ENCODE measurements at places on chromosomes 2 and 18.

DNA sequence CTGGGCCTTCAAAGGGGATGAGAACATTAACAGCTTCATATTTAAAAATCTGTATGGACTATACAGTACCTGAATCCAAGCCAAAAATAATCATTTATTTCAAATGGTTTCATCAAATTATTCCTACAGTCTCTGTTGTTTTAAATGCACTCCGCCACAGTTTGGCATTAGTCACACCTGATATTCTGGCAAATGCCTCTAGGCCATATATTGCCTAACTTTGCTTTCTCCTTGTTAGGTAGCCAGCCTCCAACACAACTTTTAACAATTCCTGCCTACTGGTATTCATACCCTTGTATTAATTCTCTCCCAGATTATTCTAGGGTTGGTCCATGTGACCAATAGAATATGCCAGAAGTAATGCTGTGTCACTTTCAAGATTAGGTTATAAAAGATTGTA, 146.6 kb upstream of the FANCL start:
- no peak for DNase-seq

DNA sequence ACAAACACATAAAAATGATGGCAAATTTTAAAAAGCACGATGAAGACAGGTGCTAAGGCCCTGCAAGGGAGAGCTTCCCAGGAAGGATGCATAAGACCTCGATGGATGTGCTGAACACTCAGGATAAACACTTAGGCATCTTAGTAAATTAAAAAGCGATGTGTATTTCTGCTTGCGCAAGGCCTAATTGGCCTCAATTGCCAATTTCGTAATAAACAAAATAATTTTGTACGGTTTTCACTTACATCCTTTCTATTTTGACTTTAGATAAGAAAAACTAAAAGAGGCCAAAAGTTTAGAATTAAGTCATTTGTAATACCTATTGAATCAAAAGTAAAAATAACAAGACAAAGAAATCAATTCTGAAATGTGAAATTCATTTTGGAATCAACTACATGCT, 189.1 kb downstream of the TCF4 start:
- DNase-seq, result no peak

- DNase-seq, result peak; percentile 19
Measured at GRCh38 chr2:96977631-96978195, 8.7 kb downstream of the FAM178B start.

DNA sequence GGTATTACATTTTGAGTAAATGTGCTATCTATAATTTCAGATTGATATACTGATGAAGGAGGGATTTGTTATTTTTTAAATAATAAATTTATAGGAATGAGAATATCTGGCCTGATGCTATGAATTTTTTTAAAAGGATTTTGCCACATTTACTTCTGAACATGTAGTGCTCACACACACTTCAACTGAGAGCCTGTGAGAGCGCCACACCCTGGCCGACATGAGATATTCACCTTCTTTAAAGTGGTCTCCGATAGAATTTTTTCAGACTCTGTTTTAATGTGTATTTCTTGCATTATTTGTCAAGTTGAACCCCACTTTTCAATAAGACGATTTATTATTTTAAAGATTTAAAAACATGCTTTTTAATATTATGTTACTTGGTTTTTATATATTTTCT, 813.3 kb downstream of the DCC start:
- no peak for DNase-seq

DNA sequence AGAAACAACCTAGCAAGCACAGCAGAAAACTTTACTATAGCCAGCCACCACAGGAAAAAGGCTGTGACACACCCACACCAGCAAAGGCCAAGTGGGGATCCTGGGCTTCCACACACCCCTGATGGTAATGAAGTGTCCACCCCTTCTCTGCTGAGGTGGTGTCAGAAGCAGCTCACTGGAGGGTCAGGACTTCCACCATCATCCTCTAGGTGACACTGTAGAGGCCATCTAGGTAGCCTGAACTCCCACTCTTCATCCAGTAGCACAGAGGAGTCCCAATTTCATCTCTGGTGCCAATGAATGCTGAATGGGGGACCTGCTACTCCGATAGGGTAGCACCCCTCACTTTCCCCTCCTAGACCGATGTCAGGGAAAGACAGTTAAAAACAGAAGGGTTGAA, 1544.4 kb downstream of the LRP1B start:
- no peak for DNase-seq

DNA sequence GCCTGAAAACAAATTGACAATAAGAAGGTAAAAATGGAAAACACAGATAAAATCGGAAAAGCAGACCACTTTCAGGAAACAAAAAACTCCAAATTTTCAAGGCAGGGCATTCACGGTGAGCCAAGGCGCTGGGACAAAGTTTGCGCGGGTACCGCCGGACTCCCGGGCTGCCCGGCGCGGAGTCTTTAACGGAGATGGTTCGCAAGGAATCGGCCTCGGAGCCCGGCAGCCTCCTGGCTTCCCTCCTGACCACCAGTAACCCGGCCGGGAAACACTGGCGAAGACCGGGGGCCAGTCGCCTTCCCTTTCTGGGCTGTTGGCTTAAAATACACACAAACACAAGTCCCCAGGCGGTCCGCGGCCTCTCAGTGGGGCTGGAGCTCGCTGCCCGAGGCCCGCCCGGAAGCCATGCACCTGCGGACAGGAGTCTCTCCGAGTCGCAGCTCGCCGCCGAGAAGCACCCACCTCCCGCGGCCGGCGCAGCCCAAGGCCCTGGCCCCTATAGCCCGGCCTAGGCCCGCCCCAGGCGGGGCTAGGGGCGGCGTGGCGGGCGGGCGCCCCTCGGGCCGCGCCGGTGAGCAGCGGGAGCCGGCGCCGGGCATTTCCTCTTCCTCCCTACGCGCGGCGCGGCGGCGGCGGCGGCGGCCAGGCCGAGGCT, 622 bp upstream of the KCMF1 start:
- DNase-seq, result no peak

GRCh38 chr2:3195641-3196476, 181.8 kb downstream of the EIPR1 start:
- no peak for DNase-seq

GRCh38 chr2:209331291-209331844, 92.5 kb upstream of the MAP2 start:
- no peak for DNase-seq

DNA sequence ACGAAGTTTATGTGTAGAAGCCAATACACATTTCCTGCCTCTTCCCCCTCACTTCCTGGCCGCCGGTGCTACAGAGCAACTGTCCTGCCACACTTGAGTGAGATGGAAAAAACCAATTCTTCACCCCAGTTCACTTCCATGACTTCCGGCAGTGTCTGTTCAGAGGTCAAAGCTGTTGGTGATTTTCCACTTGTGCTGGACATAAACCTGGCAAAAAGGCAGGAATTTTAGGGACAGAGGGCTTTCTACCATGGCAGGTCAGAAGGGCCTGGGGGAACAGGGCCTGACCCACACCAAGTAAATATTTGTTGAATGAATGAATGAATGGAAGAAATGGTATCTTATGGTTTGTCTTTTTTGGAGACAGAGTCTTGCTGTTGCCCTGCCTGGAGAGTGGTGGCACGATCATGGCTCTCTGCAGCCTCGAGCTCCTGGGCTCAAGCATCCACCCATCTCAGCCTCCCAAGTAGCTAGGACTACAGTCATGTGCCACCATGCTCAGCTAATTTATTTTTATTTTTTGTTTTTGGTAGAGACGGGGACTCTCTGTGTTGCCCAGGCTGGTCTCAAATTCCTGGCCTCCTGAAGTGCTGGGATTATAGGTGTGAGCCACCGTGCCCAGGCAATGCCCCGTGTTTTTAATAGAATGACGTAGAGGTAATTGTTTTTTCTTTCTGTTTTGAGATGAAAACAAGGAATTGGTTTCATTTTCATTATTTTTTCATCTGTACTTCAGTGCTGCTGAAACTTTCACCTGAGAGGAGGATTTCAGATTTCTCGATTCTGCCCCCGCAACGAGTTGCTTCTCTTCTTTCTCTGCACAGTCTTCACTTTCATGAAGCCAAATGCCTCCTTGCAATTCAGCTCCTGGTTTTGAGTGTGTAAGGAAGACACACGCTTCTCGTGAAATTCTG, 48.0 kb upstream of the LPIN2 start:
- no peak for DNase-seq

- DNase-seq, result peak; percentile 83
Measured at GRCh38 chr18:34965108-34965507, 76.1 kb upstream of the MAPRE2 start.

DNA sequence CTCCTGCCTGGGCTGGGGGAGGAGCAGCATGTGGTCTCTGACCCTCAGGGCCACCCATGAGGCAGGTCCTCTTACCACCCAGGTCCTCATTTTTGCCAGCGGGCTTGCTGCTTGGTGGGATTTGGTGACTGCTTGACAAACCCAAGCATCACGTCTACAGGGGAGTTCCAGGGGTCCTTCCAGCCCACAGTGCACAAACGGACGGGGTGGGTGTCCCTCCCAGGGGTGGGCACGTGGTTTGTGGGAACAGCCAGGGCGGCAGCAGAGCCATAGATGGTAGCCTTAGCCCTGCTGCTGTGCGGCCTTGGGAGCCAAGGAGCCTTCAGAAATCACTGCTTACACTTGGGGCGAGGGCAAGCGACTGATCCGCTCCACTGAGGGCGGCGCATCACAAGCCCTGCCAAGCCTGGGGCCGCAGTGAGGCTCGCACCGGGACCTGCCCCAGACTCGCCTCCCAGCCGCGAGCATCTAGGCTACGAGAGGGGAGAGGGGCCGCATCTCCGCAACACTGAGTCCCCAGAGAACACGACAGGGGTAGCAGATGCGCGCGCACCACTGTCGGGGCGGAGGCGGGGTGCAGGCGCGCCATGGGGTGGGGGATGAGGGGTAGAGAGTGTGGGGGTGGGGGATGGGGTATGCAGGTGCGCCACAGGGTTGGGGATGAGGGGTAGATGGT, 36.9 kb downstream of the SNED1 start:
- no peak for DNase-seq

GRCh38 chr2:240960971-240961876, 37.2 kb upstream of the SNED1 start:
- no peak for DNase-seq

- DNase-seq, result no peak
Measured at GRCh38 chr2:222483513-222484039, 59.2 kb downstream of the SGPP2 start.

DNA sequence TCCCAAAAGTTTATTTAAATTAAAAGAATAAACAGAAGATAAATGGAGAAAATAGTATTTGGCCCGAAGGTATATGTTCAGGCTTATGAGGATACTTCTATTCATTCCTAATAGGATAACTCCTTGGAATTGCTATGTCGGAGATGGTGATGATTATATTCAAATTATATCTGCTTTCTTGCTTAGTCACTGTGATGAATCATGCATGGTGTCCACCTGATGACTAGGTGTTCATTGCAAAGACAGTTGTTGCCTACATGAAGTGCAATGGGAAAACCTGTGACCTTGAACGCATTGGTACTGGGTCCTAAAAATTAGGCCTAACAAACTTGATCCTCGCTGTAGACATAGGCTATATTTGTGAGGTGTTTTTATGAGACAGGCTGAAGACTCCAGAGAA, 617.3 kb upstream of the ZEB2 start:
- no peak for DNase-seq

DNA sequence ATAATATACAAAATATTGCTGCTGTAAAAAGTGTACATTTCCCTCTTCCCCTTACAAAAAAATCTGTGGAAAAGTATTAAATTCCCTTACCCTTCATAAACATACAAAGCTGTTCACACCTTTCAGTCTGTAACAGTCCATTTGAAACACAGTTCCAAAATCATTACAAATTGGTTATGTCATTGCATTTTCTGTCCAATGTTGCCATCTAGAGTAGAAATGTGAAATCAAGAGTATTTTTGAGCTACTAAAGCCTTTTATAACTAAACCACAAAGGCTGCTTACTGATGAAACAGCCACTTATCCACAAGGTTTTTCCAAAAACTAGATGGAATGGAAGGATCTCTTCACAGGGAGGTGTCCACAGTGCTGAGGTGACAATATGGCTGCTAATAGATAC, 72.5 kb downstream of the SS18 start:
- no peak for DNase-seq

DNA sequence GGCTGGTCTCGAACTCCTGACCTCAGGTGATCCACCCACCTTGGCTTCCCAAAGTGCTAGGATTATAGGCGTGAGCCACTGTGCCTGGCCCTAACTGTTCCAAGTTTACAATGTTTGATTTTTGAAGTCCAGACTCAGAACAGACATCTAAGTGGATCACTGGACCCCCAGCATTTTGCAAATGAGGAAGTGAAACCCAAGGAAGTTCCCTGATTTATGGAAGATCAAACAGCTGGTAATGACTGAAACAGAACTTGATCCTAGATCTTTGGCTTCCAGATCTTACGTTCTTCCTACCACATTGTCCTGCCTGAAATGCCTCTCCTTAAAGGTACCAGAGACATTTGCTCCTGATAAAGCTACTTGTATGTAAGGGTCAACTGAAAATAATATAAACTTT, 58.3 kb upstream of the NCOA1 start:
- DNase-seq, result no peak

DNA sequence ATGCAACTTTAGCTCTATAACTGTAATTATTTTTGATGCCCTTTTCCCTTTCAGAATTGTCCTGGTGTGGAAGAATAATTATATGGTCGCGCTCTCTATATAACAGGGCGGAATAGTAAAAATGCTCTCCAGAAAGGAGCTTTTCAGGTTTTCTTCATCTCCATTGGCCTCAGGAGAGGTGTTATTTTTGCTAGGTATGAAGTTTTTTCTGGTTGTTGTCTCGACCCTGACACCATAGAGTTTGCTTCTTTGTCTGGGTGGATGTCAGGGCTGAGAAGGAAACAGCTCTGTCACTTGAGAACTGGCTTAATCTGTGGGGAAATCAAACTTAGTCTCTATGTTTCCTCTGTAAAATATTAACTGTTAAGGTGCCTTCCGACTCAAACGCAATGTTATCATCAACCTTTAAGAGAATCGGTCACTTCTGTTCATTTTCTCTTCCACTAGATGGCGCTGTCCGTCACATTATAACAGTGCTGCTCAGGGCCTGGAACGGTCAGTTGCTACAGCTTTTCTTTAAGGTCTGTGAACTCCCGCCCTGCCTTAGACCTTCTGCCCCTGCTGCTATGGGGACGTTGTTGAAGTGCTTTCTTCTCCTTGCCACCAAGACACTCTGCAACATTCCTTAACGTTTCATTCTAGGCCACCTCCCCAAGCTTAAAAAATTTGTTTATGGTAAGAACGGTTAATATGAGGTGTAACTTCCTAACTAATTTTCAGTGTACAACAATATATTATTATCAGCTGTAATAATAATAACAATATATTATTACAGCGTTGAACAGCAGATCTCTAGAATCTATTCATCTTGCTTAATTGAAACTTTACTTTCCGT, 23.8 kb upstream of the SERPINB12 start:
- peak; percentile 40 for DNase-seq

- no peak for DNase-seq
Measured at GRCh38 chr2:153623020-153623419, 144.5 kb upstream of the RPRM start.

GRCh38 chr18:30650499-30650898, 392.0 kb downstream of the DSC3 start:
- no peak for DNase-seq

DNA sequence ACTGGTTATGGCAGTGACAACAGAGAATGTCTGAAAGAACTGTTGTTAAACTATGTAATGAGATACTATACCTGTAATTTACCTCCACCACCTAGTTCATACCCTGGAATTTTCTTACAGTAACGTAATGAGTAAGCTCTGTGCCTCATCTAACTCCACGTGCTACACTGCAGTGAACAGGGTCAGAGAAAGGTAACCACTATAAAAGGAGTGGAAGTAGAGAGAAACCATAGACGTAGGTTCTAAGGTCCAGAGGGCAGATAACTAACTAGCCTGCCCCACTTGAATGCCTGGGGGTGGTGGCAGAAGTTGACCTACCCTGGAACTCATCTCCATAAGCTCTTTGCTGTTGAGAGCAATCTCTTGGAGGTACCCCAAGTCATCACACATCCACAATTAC, 32.0 kb upstream of the B4GALT6 start:
- no peak for DNase-seq

Data from DMS79 (cell line).